Spleen (tissue), 13 donors: ENCODE measurements at places on chromosomes 2 and 18. TPM values are rescaled to one million over a fixed set of nuclear protein-coding genes. Genes with fewer than 3 reads are reported as not detected.

DNA sequence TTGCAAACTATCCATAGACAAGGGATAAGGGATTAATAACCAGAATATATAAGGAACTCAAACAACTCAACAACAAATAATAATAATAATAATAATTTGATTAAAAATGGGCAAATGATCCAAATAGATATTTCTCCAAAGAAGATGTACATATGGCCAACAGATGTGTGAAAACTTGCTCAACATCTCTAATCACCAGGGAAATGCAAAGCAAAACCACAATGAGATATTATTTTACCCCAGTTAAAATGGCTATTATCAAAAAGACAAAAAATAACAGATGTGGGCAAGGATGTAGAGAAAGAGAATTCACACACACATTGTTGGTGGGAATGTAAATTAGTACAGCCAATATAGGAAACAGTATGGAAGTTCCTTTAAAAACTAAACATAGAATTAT, 26.9 kb downstream of the DNAH7 start:
- DNase-seq = no peak

GRCh38 chr2:234880551-234881211, 71.1 kb upstream of the SH3BP4 start:
- no peak for DNase-seq

- no peak for DNase-seq
Observed at GRCh38 chr18:63131106-63131958, 188.2 kb downstream of the BCL2 start.

DNA sequence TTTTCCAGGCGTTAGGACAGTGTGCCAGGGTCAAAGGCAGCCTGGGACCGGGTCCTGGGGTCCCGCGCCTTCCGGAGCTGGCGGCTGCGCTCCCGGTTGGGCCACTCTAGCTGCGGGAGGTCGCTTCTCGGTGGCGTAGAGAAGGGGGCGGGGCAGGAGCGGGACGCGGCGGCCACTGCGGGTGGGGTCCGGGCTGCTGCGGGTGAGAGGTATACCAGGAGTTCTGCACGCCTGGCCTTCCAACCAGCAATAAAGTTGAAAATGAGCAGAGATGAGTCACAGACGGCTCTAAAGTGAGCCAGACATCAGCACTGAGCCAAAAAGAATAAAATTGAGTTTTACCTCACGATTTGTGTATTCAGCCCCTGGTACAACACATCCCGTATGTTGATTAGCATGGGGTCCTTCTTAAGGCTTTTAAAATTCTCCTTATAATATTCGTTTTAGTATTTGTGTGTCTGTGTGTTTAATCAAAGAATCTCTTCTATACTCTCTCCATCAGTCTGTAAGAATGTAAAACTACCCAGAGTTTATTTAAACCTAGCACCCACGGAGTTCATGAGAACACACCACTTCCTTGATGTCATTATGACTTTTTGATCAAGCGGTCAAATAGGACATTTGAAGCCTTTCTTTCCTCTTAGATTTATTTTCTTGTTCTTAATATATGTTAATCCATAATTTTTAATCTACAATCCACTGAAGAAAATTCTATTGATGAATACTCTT, at the start of gene C1GALT1C1L:
Gene C1GALT1C1L (minus strand): TSS at position 108 of the 729 bp plus-strand sequence. CDS start 107 bp downstream, at position 1.
- DNase-seq = no peak

DNA sequence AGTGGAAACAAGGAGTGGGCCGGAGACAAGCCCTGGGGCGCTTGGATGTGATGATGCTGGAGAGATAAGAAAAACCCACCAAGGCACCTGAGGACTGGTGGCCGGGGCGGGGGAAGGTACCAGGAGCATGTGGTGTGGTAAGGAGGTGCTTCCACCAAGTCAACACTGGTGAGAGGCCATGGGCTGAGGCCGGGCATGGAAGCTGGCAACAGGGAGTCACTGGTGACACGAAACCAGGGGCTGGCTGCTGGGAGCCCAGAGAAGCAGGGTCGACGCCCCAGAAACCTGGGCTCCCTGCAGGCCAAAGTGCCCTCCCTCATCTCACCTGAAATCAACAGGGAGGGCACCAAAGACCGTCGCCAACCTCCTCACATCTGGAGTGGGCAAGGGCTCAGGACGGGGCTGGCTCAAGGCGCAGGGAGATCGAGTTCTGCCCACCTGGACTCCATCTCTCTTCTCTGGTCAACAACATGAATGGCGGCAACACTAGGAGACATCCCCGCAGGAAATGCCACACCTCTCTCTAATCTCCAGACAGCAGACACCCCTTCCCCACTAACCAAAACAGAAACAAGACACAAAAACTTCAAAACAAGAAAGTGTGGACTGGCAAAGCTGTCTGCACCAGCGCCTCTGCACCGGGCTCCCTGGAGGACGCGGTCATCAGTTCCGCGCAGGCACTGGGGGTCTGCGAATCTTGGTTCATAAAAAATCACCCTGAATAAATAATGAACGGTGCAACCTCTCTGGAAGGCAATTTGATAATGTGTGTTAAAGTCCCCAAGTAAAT, 185.5 kb downstream of the HDAC4 start:
- DNase-seq = no peak

CFAP65 gene
- not detected for total RNA-seq

IL36B gene
- total RNA-seq = not detected
